ENCODE measurements at places on chromosomes 4 and X.

- no peak for DNase-seq
Measured at GRCh38 chr4:83276299-83277040, 8.1 kb downstream of the COQ2 start.

GRCh38 chr4:57077550-57078343 is 32.4 kb downstream of the IGFBP7 start:
- no peak for DNase-seq

- no peak for DNase-seq
Measured at GRCh38 chr4:11602606-11603340, 174.1 kb upstream of the HS3ST1 start.

DNA sequence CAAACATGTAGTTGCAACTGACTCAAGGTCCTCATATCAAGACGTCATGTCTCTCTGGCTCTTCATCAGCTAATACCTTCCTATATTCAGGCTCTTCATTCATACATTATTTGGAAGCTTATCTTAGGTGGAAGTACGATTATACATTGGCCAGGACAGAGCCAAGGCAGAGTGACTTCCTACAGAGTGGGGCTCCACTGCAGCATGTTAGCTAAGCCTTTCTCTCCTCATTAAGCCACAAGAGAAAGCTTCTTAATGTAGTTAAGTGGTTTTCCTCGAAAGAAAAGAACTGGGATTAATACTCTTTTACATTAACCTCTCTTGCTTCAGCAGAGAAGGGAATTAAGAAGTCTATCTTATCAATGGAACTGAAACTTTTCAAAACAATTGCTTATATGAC is 15.0 kb downstream of the C4orf33 start:
- no peak for DNase-seq

DNA sequence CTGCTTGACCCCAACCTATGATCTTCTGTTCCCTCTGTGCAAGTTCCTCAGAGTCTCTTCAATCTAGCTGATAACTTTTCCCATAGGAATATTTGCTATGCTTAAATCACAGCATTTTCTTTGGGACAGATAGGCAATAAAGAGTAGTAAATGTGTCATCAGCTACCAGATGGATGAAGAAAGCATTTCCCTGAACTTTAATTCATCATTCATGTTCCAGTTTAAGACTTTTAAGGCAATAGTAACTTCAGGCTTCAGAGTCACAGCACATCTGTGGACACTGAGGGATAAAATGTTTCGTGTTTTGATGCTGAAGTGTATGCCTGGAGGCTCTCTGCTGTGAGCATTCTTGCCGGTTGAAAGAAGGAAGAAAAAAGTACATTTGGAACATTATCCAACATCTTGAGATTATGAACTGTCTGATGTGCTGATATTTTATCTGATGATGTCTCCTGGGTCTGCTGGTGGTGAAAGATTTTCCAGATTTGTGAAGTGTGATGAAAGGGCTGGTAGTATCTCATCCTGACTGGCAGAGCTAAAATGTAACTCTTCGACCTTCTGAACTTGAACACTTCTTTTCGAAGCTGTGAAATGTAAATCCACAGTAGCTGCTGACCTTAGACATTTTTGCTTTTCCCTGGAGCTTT is 133.7 kb downstream of the DCLK2 start:
- no peak for DNase-seq

DNA sequence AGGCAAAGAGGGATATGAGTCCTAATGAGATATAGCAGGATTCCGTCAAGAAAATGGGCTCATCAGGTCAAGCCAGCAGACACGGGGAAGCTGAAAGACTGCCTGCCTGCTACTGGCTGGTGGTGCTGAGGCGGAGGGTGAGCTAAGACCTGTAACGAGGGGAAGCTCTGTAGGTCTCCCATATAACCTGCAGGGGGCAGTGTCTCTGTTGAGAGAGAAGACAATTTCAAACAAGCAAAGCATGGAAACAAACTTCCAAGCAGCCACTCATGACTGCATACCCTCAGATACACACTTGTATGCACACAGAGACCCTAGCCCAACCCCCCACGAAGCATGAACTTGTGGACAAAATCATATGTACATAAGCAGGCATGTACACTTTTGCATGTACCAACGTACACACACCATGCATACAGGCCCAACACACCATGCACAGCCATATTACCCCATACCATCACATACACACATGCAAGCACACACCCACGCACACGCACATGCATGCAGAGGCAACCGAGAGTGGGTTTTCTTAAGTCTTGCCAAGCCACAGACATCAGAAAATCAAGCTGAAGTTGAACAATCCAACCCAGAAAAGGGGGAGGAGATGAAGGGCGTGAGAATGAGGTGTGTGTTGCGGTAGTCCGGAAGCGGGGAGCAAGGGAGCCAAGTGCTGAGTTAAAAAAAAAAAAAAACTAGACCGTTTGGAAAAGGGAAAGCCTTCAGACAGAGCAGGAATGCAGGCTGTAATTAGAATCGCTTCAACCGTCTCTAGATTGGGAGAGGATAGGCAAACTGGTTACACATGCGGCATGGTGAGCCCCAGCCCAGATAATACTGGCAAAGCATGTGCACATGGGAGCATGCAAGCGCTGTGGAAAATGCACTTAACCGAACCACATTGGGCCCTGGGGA is 71.0 kb downstream of the PJA1 start:
- peak; percentile 49 for DNase-seq

DNA sequence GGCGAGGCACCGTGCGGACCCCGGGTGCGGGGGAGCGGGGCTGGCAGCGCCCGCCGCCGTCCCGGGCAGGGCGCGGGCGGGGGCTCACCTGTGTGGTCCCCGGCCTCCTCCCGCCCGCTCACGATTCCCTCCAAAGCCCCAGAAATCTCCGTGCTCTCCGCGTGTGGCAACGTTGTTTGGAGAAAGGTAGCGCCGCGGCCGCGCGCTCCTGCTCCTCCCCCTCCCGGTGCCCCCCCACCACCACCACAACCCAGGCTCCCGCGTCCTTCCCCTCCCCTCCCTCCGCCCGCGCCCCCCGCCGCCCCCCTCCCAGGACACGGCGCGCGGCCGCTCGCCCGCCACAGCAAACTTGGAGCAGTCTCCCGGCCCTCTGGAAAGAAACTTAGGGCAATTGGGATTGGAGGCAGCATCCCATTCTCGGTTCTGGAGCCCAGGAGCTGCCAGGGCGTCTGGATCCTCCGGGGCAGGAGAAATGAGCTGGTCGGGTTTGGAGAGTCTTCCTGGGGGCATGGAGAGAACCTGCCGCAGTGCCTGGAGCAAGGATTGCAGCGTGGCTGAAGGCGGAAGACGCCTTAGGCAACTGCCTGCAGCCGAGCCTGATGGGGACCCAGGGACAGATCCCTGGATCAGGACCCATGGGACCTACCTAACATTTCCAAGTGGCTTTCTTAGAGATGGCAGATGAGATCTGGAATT is 855 bp downstream of the KLF3 start:
- DNase-seq = peak; percentile 56

DNA sequence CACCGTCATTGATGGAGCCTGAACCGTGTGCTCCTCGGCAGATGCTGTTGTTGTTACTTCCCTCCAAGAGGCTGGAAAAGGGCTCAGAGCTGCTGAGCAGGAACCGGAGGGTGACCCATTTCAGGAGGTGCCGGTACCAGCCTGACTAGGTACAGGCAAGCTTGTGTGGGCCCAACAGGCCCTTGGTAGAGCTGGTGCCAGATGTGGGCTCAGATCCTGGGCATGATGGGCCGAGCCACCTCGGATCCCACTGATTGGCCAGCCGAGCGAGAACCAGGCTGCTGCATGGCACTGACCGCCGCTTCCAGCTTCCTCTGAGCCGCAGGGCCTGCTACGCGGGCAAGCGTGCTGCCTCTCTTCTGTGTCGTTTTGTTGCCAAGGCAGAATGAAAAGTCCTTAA is 33.7 kb downstream of the NOP14 start:
- peak; percentile 15 for DNase-seq

- no peak for DNase-seq
Measured at GRCh38 chr4:60897415-60897814, 302.7 kb upstream of the ADGRL3 start.

DNA sequence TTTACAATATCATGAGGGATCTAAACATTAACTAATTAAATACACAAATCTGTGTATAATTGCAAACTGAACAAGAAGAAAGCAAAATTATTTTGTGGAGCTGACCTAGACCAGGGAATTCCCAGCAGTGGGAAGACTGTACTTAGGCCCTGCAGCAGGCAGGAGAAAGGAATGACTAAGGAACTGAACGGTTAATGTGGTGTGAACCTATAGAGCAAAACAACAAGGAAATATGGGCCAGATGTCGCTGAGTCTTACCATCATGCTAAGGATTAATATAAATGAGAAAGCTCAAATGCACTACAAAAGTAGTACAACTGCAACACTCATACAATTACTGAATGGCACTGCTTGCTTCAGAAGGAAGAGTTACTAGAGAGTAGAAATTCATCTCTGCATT is 120.3 kb upstream of the ATXN3L start:
- no peak for DNase-seq

DNA sequence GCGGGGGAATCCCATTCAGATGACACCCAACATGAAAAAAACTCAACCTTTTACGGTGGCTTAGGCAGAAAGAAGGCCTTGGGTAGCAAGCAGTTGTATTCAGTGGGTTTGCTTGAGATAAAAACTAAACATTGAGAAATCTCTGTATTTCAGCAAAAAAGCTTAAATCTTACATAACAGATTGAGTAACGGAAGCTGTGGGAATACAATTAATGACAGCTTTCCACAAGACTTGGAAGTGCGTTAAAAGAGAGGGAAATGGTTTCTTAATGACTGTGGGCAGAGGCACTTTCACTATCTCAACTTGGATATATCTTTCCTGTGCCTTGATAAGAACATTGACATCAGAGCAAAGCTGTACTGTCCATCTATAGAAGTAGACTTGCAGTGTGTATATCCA is 418.5 kb upstream of the HS3ST1 start:
- DNase-seq = no peak

DNA sequence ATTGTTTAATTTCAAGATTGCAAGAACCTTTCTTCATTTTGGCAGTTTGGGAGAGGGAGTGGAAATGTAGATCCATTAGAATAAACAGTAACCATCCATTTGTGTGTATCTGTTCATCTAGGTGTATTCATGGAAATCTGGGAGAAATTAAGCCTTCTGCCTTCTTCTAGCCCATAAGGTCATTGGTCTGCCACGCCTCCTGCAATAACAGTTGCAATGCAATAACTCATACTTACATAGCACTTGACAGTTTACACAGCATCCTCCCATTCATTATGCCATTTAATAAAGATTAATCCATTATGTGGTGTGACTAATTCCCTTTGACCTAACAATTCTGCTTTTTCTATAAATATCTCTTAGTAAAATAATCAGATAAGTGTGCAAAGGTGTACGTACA is 42.6 kb downstream of the SHROOM4 start:
- no peak for DNase-seq

GRCh38 chrX:47230136-47230868 is 2.5 kb upstream of the USP11 start:
- DNase-seq = no peak

- DNase-seq = no peak
Measured at GRCh38 chr4:1834047-1834775, 21.7 kb downstream of the LETM1 start.

GRCh38 chr4:169270810-169271691 is at the start of gene SH3RF1:
Gene SH3RF1 (minus strand): TSS chr4:169270956. CDS start chr4:169269212, 1,744 bp downstream.
- no peak for DNase-seq

DNA sequence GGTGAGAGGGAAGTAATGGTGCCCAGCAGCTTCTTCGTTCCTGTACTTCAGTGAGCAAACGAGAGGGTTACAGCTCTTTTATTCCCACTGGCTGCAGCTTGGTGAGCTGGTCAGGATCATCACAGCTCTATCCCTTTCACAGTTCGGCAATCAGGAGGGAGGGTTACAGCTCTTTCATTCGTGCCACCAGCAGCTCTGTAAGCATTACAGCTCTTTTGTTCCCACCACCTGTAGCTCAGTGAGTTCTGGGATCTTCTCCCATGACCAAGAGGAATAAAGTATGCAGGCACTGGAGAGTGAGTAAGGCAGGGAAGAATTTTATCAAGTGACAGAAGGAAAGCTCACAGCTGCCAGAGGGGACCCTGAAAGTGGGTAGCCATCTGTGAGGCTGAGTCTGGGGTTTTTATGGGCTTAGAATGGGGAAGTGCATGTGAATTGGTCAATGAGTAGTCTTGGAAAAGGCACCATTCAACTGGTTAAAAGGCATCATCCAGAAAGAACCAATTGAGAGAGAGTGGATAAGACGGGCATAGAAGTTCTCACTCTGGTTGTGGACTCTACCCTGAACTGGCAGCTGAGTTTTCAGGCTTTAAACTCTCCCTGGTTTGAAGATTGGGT is 123.7 kb downstream of the COX18 start:
- DNase-seq = no peak

DNA sequence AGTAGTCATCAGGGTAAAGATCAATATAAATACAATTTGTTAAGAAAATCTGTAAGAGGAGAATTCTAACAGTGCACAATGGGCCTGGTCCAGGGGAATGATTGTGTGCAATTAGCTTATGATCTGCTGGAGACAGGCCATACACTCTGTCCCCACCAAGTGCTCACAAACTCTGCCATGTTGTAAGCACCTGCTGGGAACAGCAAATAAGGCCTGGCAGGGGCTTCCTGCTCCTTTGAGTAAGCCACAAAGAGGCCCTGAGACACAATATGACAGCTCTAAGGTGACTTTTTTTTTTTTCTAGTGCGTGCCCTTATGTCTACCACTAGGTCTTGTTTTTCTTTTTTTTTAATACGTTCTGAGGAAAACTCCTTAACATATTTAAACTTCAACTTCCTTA is 866.3 kb upstream of the PCDH7 start:
- DNase-seq = no peak

- DNase-seq = no peak
Measured at GRCh38 chr4:100929758-100930157, 411.9 kb upstream of the EMCN start.

- no peak for DNase-seq
Measured at GRCh38 chrX:31445542-31445941, 373.7 kb upstream of the FTHL17 start.

GRCh38 chr4:10706236-10706635 is 21.7 kb upstream of the CLNK start:
- DNase-seq = no peak

DNA sequence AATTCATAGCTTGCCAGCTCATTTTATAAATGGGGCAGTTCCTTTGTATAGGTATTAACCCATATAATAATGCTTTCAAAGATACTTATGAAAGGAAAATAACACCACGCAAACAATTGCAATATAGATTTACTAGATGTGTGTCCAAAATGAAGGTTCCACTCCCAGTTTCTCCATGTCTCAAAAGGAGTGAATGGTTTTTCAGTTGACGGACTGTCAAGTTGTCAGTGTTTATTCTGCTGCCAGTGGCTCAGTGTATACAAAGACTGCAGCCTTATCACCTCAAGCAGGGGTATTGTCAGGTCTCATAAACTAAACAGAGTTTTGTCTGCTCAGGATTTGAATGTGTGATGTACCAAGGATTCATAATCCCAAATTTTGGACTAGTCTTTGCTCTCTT is 585.3 kb upstream of the ATOH1 start:
- no peak for DNase-seq

- no peak for DNase-seq
Measured at GRCh38 chr4:124265701-124266100, 446.8 kb downstream of the ANKRD50 start.

GRCh38 chr4:125590158-125590557 is 275.4 kb downstream of the FAT4 start:
- no peak for DNase-seq
